Activated naive CD8-positive, alpha-beta T cell treated with anti-CD3 and anti-CD28 coated beads, Interleukin-2, amount 10 ng/mL, durations not matched to agents 7 days and 5 days (primary cell): ENCODE measurements at places on chromosomes 11 and 22. TPM values are rescaled to one million over a fixed set of nuclear protein-coding genes. Genes with fewer than 3 reads are reported as not detected.

- no peaks in the 10 kb centered on the region for H3K36me3 ChIP-seq
- H3K27me3 ChIP-seq = peaks cover 6% of the 10 kb centered on the region
- H3K27ac ChIP-seq = no peak overlapping the region
- H3K4me3 ChIP-seq = no peak overlapping the region
- H3K4me1 ChIP-seq = peaks cover 11% of the 10 kb centered on the region
- no peak for DNase-seq
These were observed 37.6 kb downstream of the GAB4 start for GRCh38 chr22:16970446-16970845.

GRCh38 chr22:42928969-42929837 is 72.1 kb upstream of the ARFGAP3 start:
- H3K4me3 ChIP-seq = no peak overlapping the region
- no peak overlapping the region for H3K27ac ChIP-seq
- H3K27me3 ChIP-seq = no peaks in the 10 kb centered on the region
- H3K4me1 ChIP-seq = peaks cover 35% of the 10 kb centered on the region
- no peaks in the 10 kb centered on the region for H3K36me3 ChIP-seq

ARHGAP8 gene
- total RNA-seq = 2.2 TPM

GRCh38 chr11:12701811-12702592 is 27.8 kb downstream of the TEAD1 start:
- H3K27me3 ChIP-seq = peaks cover 79% of the 10 kb centered on the region
- H3K27ac ChIP-seq = no peak overlapping the region
- peaks cover 2% of the 10 kb centered on the region for H3K4me1 ChIP-seq
- no peak for DNase-seq

PHF21B gene
- not detected for total RNA-seq

DNA sequence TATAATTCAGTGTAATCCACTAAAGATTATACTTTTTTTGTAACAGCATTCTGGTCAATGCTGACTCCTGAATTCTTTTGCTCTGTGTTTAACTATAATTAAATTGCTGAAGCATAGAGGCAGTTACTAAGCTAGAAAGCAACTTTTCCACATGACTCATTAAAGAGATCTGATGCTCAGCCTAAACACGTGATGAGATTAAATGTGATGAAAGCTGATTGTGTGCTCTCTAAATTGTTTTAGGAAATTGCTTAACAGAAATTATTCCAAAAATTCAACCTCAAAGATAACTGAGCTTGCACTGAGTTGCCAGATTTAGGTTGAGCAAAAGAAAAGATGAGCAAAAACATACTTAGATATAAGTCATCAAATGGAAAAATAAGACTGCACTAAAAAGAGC is 1033.6 kb downstream of the FAM181B start:
- H3K27me3 ChIP-seq = no peaks in the 10 kb centered on the region
- no peak overlapping the region for H3K27ac ChIP-seq
- no peaks in the 10 kb centered on the region for H3K36me3 ChIP-seq
- DNase-seq = no peak

- peaks cover 1% of the 10 kb centered on the region for H3K27me3 ChIP-seq
- H3K27ac ChIP-seq = no peak overlapping the region
- peaks cover 2% of the 10 kb centered on the region for H3K4me1 ChIP-seq
- H3K4me3 ChIP-seq = no peak overlapping the region
These were observed 11.3 kb downstream of the FADS3 start for GRCh38 chr11:61880031-61880430.

DNA sequence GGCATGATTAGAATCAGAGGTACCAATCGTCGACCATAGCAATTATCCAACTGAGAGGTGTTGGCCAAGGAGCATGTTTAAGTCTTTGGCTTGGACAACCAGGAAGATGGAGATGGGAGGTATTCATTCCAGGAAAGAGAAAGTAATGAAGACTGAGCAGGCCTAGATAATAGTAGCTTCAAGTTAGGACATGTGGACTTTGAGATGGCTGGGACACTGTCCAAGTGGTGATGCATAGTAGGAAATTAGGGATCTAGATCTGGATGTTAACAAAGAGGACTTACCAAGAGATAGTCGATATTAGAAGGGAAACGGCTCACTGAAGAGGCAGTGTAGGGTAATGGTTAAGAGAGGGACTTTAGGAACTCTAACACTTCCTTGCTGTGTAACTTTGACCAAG is 266.7 kb downstream of the FAM76B start:
- peaks cover 2% of the 10 kb centered on the region for H3K36me3 ChIP-seq
- DNase-seq = no peak
- H3K27me3 ChIP-seq = peaks cover 2% of the 10 kb centered on the region
- no peak overlapping the region for H3K4me3 ChIP-seq

- no peak overlapping the region for H3K4me3 ChIP-seq
- no peaks in the 10 kb centered on the region for H3K27me3 ChIP-seq
- H3K4me1 ChIP-seq = no peaks in the 10 kb centered on the region
These were observed 10.2 kb downstream of the SMTN start for GRCh38 chr22:31091106-31091975.

DMC1 gene
- total RNA-seq = 13.2 TPM

GRCh38 chr22:45583504-45583903 is 80.8 kb downstream of the FBLN1 start:
- H3K36me3 ChIP-seq = no peaks in the 10 kb centered on the region
- no peak for DNase-seq
- H3K4me1 ChIP-seq = peaks cover 11% of the 10 kb centered on the region
- peak overlapping the region; percentile 74 for H3K27ac ChIP-seq

CASP1 gene
- total RNA-seq = 98.6 TPM

- no peak for DNase-seq
- H3K4me1 ChIP-seq = peaks cover 19% of the 10 kb centered on the region
- peaks cover 3% of the 10 kb centered on the region for H3K36me3 ChIP-seq
- peaks cover 14% of the 10 kb centered on the region for H3K27me3 ChIP-seq
- no peak overlapping the region for H3K4me3 ChIP-seq
- H3K27ac ChIP-seq = no peak overlapping the region
These were observed 4.0 kb upstream of the SLC43A3 start for GRCh38 chr11:57430952-57431351.

- peaks cover 37% of the 10 kb centered on the region for H3K4me1 ChIP-seq
- peaks cover 7% of the 10 kb centered on the region for H3K36me3 ChIP-seq
- H3K27ac ChIP-seq = peak overlapping the region; percentile 94
- H3K27me3 ChIP-seq = no peaks in the 10 kb centered on the region
- peak; percentile 37 for DNase-seq
These were observed 53.0 kb upstream of the RDX start for GRCh38 chr11:110349138-110349996.

- H3K36me3 ChIP-seq = peaks cover 13% of the 10 kb centered on the region
- no peak overlapping the region for H3K4me3 ChIP-seq
These were observed 279.7 kb downstream of the SWAP70 start for GRCh38 chr11:9943386-9944110.
